ENCODE measurements at places on chromosomes 3 and 15.

DNA sequence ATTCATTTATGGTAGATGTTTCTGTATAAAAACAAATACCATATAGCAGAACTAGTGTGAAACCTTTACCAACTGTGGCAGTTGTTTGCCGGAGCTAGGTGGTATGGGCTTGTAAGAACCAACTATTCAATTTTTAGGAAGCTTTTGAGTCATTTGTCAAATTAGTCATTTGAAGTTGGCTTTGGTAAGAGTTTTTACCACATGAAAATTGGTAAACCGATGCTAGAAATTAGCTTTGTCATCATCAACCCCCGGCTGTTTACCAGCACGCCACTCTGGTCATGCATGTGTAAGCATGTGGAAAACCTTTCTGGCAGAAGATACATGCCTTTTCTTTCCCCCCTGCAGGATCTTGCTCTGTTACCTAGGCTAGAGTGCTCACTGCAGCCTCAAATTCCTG lies 63.3 kb downstream of the IL1RAP start:
- DNase-seq = no peak

- no peak for DNase-seq
These were observed 58.5 kb upstream of the PLXNA1 start for GRCh38 chr3:126924458-126924857.

- no peak for DNase-seq
These were observed 46.5 kb downstream of the LPP start for GRCh38 chr3:188200481-188200880.

DNA sequence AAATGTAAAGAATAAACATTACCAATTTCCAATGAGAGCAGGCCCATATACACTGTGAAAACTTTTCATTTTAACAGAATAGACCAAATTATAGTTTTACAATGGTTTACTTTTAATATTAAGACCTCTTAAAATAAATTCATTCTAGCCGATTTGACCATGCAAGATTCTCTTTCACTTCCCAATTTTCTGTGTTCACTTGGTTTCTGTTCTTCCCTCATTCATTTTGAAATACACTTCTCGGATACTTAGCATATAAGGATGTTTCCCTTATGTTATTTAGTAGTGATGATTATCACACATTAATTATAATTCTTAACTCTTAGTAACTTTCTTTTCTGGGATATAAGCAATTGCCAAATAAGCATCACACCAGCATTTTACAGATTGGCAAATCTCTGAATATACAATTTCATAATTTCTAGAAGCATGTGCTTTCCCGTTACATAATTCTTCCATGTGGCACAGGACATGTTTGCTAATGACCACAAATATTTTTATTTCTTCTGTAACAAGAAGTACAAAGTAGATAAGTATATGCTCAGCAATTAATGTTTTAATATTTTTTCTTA lies 13.9 kb downstream of the OR5H15 start:
- no peak for DNase-seq

DNA sequence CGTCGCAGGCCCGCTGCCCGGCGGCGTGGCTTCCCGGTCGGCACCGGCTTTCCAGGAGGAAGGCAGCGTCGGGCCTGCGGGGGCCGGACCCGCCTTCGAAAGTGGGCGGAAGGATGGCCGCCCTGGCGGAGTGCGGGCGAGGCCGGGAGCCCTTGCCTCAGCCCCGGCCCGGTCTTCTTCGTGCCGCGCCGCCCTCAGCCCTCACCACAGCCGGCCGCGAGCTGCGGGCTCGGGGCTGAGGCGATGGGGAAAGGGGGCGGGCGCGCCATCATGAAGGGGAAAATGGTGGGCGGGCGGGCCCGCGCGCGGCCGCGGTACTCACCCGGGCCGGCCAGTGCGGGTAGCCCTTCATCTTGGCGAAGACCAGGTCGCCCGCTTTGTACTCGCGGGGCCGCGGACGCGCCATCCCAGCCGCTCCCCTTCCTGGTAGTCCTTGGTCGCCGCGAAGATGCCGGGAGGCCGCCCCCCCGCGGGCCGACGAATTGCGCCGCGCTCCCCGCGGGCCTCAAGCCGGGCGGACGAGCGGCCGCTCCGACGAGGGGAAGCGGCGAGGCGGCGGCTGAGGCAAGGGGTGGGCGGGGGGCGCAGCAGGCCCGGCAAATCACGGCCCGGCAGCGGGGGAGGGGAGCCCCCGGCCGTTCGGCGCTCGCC lies 489 bp downstream of the HDGFL3 start:
- DNase-seq = no peak

DNA sequence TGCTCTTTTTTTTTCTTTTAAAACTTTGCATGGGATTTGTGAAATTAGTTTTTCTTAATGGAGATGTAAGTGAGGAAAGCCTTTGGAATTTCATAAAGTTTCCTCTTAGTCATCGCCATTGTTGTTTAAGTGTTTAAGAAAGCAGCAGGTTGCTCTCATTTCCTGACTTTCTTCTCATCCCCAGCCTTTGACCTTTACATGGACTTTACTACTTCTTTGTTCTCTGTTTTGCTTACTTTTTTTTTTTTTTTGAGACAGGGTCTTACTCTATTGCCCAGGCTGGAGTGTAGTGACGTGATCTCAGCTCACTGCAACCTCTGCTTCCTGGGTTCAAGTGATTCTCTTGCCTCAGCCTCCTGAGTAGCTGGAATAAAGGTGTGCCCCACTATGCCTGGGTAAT lies 38.6 kb downstream of the FBXL2 start:
- DNase-seq = no peak

GRCh38 chr3:194273743-194274310 lies 77.3 kb downstream of the CPN2 start:
- DNase-seq = no peak

- DNase-seq = no peak
These were observed 5.5 kb downstream of the CD47 start for GRCh38 chr3:108085370-108085769.

DNA sequence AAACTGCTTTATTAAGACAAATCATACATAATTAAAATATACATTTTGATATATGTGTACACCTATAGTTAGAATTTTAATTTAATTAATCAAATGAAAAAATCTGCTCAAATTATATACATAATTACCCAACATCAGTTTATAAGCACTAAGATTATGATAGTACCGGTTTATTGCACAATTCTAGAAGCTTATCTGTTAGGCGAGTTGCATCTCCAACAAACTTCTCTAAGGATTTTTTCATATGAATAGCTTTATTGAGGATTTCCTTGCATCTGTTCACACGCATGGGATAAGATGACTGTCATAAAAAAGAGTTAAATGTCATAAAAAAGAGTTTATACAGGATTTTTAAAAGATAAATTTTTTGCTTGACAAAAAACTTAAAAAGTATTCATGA lies 19.9 kb upstream of the XRN1 start:
- no peak for DNase-seq

DNA sequence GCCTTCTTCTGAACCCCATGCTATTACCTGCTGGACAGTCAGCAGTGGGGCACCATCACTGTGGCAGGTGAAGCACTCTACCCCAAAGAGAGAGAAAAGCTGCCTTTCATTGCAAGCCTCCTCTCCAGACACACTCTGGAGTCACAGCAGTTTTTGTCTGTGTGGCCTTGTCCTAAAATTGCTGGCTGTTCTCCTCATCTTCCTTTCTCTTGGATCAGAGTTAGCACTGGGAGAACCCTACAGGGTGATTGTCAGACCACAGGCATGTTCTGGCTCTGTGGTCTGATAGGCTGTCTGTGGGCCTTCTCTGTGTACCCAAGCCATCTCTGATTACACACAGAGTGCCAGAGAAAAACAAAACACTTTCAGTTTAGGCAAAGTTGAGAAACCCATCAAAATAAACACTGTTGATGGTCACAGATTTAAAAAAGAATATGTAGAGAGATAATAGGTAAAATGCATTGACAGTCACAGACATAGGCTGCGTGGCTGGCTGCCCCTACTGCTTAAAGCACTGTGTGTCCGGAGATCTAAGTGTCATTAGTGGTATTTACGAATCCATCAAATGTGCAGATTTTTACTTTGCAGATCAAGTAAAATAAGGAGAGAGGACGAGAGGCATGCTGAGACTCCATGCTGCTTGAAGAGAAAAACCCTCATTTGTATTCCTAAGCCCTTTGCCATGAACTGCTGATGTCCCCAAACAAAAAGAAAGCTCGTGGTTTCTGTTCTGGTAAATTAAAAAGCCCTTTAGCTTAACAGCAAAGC lies 689.9 kb downstream of the TUSC7 start:
- no peak for DNase-seq

- no peak for DNase-seq
These were observed 440.5 kb upstream of the CBLB start for GRCh38 chr3:106309274-106309673.

DNA sequence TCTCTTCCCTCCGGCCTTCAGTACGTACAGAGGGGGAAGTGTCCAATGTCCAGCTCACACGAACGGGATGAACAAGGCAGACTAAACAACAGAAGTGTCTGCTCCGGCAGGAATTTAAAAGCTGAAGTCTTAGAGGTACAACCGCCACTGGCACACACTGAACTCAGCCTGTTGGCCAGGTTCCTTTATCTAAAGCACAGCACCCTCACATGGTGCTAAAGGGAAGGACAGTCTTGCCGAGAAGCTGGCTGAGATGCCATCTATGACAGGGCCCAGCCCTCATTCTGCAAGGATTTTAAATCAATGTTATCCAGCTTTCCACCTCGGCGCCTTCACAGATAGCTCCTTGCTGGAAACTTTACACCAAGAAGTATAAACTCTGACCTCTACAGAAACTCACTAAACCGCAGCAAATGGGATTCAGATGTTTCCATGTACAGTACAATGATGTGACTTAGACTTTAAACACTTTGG lies 2.8 kb downstream of the ADAMTS17 start:
- no peak for DNase-seq

GRCh38 chr15:41630616-41631217 lies 29.5 kb upstream of the MGA start:
- DNase-seq = no peak

DNA sequence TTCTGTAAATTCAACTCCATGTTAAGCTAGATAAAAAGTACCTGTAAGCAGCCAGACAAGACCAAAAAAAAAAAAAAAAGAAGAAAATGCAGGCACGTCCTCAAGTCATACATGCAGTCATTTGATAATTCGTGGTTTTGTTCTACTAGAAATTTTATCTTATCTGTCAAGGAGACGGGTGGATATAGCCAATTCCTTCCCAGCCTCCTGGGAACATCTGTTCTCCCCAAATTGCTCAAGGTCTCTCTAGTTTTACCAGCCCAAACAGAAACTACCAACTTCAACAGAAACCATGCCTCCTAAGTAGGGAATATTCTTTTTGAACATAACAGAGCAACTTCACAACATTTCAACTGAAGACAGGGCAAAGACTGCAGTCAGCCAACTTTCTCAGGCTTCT lies 19.5 kb downstream of the RYK start:
- no peak for DNase-seq

DNA sequence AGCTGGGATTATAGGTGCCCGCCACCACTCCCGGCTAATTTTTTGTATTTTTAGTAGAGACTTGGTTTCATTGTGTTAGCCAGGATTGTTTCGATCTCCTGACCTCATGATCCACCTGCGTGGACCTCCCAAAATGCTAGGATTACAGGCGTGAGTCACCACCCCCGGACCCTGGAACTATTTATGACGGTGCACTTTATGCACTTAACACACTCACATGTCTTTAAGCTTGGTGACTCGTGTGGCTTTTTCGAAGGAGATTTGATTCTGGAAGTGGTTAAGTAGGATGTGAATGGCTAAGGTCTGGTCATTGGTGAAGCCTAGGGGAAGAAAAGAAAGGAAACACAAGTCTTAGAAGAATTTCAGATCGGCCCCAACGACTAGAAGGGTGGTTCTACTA lies 20.3 kb downstream of the BBS4 start:
- DNase-seq = no peak

- no peak for DNase-seq
These were observed 133.2 kb upstream of the CHRM5 start for GRCh38 chr15:33834892-33835743.

GRCh38 chr3:126106336-126107202 lies 22.6 kb upstream of the SLC41A3 start:
- DNase-seq = no peak

DNA sequence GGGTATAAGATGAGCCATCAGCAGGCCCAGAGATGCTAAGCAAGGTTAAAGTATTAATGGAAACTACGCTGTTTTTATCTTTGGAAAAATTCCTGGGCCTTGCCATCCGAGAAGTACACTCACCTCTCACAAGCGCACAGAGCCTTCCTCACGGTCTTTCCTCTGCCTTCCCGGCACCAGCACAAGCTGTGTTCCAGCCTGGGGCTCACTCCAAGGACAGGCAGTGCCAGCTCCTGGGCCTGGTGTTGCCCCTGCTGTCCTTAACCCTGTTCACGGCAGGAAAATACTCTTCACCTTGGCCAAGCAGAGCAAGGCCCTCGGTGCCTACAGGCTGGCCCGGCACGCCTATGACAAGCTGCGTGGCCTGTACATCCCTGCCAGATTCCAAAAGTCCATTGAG lies 14.3 kb upstream of the RHO start:
- DNase-seq = no peak

- no peak for DNase-seq
These were observed 1.7 kb upstream of the HHATL start for GRCh38 chr3:42704136-42704841.

DNA sequence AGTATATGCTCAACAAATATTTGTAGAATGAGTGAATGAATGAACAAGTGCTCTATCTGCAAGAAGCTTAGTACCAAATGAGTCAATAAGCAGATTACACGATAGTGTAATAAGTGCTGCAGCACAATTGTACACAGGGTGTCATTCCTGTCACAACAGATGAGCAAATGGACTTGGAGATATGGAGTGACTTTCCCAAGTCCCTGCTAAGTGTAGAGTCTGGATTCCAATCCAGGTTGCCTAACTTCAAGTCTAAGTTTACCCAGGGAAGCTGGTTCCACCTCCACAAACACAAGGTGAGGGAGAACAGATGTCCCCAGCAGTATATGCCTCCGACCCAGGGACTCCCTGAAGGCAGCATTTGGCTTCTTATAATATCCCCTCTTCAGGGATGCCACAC lies 77.7 kb upstream of the RAD18 start:
- DNase-seq = no peak

DNA sequence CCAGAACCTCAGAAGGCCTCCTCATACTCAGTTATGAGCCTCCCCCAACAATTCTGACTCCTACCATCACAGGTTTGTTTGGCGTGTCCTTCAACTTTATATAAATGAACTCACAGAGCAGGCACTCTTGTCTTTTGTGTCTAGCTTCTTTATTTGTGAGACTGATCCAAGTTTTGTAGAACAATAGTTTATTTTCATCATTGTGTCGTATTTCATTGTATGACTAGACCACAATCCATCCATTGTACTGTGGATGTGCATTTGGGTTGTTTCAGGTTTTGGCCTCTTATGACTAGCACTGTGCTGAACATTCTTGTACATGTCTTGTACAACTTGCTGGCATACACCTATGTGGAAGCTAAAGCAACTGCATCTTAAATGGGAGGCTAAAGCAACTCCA lies 292.8 kb upstream of the LYSMD4 start:
- DNase-seq = no peak

GRCh38 chr3:31999907-32000439 lies 18.4 kb downstream of the ZNF860 start:
- no peak for DNase-seq
